Ascending aorta (tissue), 2 donors: ENCODE measurements at places on chromosomes 1 and 21.

DNA sequence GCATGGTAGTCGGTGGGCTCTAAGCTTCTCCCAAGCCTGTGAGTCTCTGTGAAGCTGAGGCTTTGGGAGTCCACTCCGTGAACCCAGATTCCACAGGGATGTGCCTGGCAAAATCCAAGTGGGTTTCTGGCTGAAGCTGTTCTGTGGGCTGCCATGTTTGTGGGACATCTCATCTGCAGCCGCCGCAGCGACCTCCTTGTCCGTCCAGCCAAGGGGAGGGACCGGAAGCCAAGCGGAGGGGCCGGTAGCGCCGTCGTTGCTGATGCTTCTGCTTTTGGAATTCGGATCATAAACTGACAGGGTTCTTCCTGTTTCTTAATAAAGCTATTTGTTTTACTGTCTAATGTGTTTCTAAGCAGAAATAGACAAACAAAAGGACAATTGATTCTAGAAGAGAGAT lies 13.3 kb downstream of the KIF26B start:
- no peak for DNase-seq

GRCh38 chr1:160354388-160354985 lies 11.3 kb downstream of the NCSTN start:
- DNase-seq: no peak

- no peak for DNase-seq
Measured at GRCh38 chr1:111924786-111925185, 64.7 kb downstream of the KCND3 start.

DNA sequence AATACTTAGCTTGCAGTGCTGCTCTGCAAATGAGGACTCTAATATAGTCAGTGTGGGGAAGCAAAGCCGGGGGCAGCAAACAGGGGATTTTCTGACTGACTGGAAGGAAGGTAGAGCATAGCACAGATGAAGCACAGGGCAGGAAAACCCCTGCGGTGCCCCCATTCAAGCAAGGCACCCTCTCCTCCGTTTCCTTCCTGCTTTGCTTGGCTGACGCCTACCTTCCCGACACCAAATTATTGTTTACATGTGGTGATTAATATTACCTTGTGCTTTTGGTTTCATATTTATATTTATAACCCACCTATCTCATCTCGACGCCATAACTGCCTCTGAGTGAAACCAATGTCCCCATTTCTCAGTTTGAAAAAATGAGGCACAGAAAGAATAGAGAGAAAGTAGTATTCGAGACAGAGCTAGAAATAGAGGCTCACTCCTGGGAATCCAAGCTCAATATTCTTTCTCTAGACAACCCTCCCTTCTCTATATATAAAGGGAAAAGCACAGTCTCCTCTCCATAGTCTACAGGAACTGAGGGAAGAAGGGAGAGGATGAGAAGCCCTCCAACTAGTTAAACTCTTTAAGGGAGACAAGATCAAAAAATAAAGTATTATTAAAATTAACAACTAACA lies 41.3 kb downstream of the PIK3C2B start:
- DNase-seq: no peak

DNA sequence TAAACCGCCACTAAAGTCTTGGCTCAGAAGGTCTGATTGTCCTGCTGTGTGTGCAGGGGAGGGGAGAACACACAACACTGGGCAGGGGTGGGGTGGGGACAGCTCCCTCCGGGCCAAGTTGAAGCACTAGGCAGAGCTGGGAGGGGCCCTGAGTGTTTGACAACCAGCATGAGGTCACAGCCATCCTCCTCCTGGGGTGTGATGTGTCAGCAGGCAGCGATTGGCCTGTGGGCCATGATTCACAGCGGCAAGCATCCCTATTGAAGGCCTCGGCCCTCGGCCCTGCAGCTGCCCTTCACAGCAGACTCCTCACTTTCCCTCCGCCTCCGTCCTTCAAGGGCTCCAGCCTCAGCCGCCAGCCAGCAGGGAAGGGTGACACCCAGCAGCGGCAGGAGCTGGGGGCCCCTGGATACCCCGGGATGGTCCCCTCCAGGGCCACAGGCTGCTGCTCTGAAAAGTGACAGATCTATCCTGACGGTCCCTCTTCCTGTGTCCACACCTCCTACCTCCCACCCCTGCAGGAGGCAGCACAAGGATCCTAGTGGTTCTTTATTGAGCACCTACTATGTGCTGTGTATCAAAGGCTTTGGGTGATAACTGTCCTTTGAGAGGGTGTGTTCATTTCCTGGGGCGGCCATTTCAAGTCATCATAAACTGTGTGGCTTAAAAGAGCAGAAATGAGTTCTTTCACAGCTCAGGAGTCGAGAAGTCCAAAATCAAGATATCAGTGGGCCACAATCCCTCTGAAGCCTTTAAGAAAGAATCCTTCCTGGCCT lies 66.0 kb upstream of the SLC25A33 start:
- peak; percentile 82 for DNase-seq

- DNase-seq: no peak
Measured at GRCh38 chr1:20654104-20654690, 7.0 kb downstream of the DDOST start.

DNA sequence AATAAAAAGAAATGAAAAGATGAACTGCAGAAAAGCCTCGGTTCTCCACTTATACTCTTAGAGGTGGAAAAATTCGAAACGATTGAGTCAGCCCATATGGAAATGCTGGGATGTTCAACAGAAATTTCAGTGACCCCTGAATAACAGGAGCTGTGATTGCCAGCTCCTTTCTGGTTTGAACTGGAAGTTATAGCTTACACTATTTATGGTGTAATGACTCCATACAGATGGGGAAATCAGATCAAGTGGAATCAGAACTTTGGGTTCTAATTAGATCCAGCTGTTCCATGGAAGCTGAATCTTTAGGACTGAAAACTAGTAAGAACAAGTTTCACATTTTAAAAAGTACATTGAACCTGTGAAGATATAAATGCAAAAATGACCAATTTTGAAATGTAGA lies 569.3 kb upstream of the ZRANB2 start:
- DNase-seq: no peak

GRCh38 chr1:75312620-75313019 lies 178.4 kb downstream of the LHX8 start:
- no peak for DNase-seq

DNA sequence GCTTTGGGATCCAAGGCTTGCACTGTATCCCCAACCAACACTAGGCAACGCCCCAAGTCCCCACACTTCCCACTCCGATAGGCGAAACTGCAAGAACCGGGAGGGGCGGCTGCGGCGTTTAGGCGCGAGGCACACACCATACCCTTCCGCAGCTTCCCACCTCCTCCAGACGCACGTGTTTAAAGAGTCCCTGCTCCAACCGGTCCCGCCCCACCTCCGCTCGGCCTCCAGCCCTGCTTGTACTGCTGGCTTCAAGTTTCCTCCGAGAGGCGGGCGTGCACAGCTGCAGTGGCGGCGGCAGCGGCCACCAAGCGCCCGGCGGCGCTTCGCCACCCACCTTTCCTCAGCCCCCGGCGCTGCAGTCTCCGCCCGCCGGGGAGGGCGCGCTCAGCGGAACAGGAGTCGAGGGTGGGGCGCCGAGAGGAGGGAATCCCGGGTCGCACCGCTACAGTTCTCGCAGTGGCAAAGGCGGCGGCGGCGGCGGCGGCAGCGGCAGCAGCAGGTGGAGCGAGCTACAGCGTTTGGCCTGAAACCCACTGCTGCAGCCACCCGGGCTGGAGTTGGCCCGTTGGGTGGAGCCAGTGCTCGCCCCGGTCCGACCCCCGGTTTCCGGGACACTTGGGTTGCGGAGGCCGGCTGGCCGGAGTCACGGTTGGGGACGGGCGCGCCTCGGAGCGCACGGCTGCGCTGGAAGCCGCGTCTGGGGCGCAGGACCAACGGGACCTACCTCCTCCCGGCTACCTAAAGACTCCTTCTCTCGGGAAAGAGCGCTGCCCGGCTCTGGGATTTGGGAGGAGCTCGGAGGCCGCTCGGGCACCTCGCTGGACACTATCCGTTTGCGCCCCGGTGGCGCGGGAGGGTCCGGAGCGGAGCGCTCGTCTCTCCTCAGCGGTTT lies at the start of gene CNIH3:
TSS of gene CNIH3 (plus strand) at position 457 of the 895 bp plus-strand sequence. CDS start 858 bp downstream, outside the sequence.
- no peak for DNase-seq

DNA sequence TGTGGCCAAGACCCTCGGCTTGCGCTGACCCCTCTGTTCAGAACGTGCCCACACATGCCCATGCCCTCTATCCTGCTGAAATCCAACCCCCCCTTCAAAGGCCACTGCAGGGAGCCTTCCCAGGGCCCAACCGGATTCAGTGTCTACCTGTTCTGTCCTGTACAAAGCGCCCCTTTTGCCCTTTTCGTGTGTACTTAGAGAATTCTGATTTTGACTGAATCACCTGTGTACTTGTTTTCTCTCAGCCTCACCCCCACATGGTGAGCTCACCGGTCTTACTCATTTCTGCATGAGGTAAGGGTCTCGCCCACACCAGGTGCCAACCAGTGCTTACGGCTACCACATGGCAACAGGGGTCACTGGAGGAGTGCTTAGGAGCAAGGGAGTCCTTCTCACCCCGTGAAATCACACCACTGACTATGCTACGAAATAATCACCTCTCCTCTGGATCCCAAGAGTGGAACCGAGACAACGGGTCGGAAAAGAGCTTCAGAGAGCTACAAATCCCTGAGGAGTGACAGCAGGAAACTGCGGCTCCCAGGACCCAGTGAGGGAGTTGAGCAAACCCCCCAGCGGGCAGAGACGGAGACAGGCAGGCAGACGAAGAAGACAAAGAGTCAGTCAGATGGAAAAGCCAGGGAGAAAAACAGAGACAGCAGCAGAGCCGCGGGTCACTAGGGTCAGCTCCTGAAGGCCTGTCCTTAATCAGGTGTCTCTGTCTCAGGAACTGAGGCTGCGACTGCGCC lies 2.1 kb upstream of the S100A2 start:
- DNase-seq: no peak

GRCh38 chr1:67647036-67647798 lies 37.8 kb upstream of the GADD45A start:
- no peak for DNase-seq

- DNase-seq: no peak
Measured at GRCh38 chr1:180724055-180724454, 92.2 kb downstream of the XPR1 start.

DNA sequence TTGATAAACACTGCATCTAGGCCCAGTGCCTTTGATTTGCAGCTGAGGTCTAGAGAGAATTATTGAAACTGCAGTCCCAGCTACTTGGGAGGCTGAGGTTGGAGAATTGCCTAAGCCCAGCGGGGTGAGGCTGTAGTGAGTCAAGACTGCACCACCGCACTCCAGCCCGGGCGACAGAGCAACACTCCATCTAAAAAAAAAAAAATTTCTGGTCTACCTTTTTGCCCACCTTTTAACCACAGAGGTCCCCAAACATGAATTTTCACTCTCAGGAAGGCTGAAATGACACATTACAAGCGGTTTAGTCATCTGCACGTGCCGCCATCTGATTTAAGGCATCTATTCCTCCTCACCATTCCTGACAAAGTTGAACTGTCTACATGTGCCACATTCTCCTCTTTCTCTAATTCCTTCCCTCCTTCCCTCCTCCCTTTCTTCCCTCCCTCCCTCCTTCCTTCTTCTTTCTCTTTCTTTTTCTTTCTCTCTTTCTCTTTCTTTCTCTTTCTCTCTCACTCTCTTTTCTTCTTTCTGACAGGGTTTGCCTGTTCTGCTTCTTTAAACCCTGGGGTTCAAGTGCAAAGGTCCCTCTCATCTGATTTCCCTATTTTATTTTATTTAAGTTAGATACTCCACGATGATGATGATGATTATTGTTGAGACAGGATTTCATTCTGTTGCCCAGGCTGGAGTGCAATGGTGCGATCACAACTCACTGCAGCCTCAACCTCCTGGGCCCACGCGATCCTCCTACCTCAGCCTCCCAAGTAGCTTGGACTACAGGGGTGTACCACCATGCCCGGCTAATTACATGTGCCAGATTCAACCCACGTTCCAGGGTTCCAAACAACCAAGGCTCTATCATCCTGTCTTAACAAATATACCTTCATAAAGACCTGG lies 3.0 kb upstream of the SOD1 start:
- no peak for DNase-seq

- DNase-seq: no peak
Measured at GRCh38 chr1:41371630-41372599, 10.7 kb downstream of the FOXO6 start.

DNA sequence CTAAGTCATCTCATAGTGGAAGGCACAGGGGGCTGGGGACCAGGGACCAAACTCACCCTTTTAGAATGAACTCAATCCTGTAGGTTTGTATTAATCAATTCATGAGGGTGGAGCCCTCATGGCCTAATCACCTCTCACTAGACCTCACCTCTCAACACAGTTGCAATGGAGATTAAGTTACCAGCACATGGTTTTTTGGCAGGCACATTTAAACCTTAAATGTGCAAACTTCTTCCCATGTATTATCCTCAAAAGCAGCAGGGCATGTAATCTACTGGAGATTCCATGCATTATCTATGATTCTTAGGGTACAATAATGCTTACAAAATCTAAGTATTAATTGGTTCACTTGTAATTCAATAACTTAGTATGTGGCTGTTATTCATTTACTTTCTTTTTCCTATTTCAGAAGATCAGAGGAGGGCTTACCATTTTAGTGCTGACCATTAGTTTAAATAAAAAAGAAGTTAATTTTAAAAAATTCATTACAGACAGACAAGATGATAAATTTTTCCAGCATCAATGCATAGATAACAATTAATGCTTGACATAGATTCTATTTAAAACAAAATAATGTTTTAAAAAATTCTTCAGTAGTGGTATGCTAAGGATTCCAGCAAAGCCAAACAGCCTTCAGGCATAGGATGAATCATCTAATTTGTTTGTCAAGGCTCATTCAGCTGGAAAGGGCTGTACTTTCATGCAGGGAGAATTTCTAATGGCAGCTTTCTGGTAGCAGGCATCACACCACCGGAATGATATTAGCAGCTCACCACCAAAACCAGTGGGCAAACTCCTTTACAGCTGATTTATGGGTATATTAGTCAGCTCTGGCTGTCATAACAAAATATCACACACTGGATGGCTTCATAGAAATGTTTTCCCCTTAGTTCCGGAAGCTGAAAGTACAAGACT lies 124.6 kb upstream of the ZNF648 start:
- DNase-seq: no peak

GRCh38 chr1:3857791-3858129 lies 484 bp downstream of the DFFB start:
- no peak for DNase-seq

DNA sequence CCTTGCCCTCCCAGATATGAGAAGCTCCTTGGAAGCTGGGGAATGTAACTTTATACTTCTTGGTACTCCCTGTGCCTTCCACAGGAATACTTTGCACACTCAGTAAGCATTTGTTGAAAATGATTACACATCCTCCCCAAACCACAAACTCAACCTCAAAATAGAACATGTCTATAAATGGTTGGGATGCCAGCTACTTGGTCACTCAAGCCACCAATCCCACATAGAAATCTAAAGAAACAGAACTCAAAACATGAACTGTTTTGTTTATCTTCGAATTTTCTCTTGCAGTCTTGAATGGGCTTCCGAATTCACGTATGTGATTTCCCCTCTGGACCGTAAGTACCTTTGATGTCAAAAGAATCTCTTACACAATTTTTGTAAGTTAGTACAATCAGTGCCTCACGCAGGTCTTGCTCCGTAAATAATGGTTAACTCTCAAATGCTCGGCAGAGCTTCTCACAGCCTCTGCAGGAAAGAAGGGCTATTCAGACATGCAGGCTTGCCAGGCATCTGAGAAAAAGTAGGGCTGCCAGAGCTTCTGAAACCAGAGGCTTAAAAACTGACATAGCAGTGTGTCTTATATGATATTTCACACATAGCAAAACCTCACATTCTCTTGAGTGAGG lies 26.9 kb downstream of the SORT1 start:
- no peak for DNase-seq
